Stimulated activated CD8-positive, alpha-beta memory T cell treated with anti-CD3 and anti-CD28 coated beads, Interleukin-4, amount 100 ng/mL, for 1 hour (primary cell): ENCODE measurements at places on chromosomes 2 and 18.

DNA sequence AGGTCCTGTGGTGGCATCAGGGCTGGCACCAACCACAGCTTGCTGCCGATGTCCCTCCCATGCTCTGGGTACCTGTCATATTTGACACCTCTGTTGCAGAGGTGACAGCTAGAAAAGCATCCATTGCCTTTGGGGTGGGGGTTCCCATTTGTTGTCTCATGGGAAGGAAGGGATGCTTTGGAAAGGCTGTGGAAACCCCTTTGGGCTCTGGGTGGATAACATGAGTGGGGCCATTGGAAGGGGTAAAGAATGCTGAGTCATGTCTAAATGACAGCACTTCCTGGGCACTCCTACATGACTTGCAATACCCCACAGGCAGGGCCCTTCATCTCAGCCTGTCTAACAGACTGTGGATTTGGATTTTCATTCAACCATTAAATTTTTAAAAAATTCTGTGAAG, 27.8 kb downstream of the CTIF start:
- no peak for DNase-seq

DNA sequence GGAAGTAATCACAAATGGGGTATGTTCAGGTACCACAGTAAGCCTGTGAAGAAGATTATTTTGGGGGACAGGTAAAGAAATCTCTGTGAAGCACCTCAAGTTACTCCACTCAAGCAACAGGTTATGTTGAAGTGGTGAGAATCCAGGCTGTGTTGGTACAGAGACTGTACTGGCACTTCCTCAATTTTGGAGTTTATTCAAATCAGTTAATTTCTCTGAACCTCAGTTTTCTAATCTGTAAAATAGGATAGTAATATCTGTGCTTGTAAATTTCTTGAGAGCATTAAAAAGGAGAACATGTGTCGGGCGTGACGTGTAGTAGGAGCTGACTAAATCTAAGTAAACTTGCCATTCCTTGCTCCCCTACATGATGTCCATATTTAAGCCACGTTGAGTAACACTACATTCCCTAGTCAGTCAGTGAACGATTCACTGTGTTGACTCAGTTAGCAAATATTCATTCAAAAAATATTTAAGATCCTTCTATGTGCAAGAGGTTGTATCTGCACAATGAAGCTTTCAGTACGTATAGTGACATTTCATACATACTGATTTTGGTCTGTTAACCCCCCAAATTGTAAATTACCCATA, 504.2 kb downstream of the ZEB2 start:
- no peak for DNase-seq

DNA sequence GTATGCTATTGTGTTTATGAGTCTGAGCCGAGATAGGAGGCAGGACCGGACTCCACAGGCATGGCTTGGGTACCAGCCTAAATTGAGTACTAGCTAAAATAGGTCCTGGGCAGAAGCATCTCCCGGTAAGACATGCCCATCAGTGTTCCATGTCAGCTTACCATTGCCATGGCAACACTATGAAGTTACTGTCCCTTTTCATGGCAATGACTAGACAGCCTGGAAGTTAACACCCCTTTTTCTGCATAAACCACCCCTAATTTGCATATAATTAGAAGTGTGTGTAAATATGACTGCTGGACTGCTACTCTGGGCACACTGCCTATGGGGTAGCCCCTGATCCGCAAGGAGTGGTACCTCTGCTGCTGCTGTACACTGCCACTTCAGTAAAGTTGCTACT, 1005.1 kb upstream of the FAM98A start:
- DNase-seq = no peak

GRCh38 chr2:46297546-46298271, 502 bp downstream of the EPAS1 start:
- DNase-seq = peak; percentile 46

DNA sequence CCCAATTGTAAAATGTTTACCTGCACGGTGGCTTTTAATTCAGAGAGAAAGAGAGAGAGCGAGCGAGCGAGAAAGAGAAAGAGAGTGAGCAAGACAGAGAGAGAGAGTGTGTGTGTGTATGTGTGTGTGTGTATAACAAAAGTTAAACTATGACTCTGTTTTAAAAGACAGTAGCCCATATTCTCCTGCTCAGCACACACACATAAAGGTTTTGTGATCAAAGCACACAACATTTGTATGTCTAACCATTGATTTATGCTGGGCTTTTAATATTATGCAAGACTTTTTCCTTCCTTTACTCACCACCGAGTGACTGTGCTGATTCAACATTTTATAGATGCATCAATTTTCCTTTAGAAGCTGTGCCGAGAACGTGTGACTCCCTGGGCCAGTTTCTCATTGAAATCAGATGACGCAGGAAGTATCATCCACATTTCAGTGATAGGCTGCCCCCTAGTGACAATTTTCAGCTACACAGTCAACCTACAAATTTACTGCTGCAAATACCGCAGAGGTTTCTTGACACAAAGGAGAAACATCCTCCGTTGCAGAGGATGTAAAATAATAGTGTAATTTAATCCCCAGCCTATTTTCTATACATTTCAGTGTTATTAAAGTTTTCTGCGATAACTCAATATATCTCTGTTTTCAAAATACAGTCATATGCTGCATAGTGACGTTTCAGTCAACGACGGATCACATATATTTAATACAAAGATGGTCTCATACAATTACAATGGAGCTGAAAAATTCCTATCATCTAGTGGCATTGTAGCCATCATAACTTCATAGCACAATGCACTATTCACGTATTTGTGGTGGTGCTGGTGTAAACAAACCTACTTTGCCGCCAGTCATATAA, 165.9 kb upstream of the TANK start:
- DNase-seq = peak; percentile 25

GRCh38 chr18:32057624-32058165, 34.0 kb upstream of the RNF138 start:
- DNase-seq = no peak

DNA sequence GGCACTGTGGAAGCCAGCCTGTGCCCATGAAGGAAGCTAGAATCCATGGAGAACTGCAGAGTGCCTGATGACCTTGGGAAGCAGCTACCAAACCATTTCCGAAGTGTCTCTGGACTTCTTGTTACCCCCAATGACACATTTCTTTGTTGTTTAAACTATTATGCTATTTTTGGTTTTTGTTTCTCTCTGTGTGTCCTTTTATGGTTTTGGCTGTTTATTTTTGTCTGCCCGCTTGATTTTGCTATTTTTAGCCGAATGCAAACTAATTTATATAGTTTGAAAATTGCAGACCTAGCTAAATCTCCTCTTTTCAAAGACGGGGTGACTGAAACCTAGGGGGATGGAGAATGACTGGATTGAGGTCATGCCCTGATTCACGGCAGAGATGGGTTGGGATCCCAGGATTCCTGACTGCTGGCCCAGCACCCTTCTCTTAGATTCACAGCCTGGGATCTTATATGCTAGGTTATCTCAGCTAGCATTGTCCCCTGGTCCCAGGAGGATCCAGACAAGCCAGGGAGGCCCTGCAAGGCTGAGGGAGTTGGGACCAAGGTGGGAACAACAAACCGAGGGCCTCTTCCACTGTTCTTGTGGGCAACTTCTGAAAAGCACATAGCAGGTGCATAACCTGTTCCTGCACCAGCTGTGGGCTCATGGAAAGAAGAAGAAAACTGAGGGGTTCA, 116.3 kb upstream of the HAAO start:
- no peak for DNase-seq

GRCh38 chr2:70420143-70420542, 118.3 kb upstream of the FAM136A start:
- DNase-seq = no peak

DNA sequence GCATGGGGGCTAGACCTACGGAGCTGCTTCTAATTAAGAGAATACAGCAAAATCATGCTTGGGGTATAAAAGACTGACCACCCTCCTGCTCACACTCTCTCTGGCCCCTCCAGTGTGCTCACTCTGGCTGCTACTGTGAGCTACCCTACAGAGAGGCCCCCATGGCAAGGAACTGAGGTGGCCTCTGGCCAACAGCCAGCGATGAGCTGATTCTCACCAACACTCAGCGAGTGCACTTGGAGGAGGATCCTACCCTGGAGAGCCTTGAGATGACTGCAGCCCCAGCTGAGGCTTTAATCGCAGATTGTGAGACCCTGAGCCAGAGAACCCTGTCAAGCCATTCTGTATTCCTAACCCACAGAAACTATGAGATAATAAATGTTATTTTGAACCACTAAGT, 88.2 kb downstream of the GFPT1 start:
- no peak for DNase-seq

- DNase-seq = no peak
Observed at GRCh38 chr2:75023666-75024455, 65.4 kb downstream of the POLE4 start.

GRCh38 chr2:118654945-118655344, 192.5 kb downstream of the EN1 start:
- DNase-seq = no peak

GRCh38 chr18:35376393-35376741, 770 bp downstream of the ZNF396 start:
- no peak for DNase-seq

GRCh38 chr2:33166287-33166881, 219.6 kb downstream of the LTBP1 start:
- DNase-seq = no peak

DNA sequence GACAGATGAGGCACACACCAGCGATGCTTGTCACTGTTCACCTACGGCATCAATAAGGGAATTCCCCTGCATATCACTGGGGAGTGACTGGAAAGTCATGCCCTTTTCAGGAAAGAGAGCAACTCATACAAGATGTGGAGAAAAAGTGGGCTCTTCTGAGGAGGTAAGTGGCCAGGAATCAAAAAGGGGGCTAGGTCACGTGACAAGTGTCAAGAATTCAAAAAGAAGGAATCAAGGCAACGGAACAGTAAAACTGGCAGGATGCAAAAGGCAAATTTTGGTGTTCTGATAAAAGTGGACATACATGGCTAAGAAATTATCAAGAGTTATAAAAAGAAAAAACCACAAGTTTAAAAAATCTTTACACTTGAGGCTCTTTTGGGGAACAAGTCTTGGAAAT, 190.7 kb upstream of the ACAA2 start:
- DNase-seq = no peak

DNA sequence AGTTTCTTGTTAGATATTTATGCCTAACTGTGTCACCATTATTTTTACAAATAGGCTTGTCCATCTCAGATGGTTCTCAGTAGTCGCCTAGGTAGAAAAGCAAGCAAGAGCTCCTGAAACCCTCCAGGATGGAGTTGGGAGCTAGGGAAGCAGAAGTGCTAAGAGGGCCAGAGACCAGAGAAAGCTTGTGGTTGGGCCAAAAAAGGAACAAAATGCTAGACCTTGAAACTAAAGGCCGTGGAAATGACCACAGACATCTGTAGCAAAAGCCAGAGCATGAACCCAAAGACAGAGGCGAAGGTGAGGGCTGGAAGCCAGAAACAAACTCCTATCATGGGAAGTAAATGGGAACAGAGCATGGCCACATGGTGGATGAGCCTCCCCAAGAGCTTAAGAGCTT, 29.9 kb upstream of the RMDN2 start:
- no peak for DNase-seq

DNA sequence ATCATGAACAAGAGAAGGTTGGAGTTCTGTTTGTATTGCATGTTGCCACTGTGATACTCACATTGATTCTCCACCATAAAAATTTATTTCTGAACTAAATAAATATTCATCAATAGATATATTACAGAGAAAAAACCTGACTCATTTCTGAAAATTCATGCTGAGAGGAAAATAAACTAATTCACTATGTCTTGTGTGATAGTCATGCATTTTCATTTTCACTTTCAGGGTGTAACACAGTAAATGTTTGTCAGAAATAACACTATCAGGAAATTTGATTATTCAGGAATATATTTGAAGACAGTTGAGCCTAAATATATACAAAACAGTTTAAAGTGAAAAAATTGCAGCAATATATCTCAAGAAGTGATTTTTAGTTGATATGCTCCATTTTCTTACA, 335.2 kb downstream of the KCNJ3 start:
- no peak for DNase-seq

- no peak for DNase-seq
Observed at GRCh38 chr2:127051116-127052056, 55.6 kb downstream of the BIN1 start.

- DNase-seq = no peak
Observed at GRCh38 chr2:159605441-159606178, 10.7 kb downstream of the BAZ2B start.

GRCh38 chr18:46728219-46728930, 28.5 kb downstream of the ST8SIA5 start:
- no peak for DNase-seq

GRCh38 chr2:62196278-62196901, 475 bp downstream of the B3GNT2 start:
- DNase-seq = peak; percentile 16

DNA sequence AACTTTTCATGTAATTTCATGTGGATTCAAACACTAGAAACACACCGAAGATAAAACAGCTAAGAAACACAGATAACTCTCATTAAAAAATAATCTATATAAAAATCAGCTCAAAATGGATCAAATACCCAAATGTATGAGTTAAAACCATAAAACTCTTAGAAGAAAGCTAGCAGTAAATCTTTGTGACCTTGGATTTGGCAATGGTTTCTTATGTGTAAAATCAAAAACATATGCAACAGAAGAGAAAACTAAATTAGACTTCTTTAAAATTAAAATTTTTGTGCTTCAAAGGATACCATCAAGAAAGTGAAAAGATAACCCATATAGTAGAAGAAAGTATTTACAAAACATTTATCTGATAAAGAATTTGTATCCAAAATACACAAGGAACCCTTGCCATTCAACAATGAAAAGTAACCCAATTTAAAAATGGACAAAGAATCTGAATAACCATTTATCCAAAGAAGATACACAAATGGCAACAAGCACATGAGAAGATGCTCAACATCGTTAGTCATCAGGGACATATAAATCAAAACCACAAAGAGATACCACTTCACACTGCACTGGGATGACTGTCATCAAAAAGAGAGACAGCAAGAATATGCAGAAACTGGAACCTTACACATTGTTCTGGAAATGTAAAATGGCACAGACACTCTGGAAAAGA, 27.5 kb downstream of the GAREM1 start:
- no peak for DNase-seq

DNA sequence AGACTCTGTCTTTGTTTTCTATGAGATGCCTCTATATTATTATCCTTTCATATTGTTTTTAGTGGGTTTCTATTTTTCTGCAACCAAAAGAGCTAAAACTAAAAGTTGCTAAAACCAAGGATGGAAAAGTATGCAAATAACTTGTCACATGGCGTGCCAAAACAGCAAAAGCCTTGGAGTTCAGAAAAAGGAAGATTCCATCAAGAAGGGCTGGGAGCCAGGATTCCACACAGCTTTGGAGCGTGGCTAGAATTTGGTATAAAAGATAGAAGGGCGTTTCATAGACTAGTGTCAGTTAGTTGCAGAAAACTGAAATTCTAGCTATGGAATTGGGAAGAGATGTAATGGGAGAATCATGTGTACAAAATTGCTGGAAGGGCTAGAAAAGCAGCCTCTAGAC, 4.1 kb downstream of the SCYGR1 start:
- no peak for DNase-seq

GRCh38 chr2:143261986-143262385, 132.8 kb downstream of the ARHGAP15 start:
- no peak for DNase-seq
